ENCODE measurements at places on chromosomes 4 and X.

- DNase-seq: no peak
Measured at GRCh38 chr4:165433529-165433928, 54.7 kb downstream of the CPE start.

GRCh38 chrX:154607370-154607769 is 11.7 kb downstream of the CTAG1B start:
- no peak for DNase-seq

DNA sequence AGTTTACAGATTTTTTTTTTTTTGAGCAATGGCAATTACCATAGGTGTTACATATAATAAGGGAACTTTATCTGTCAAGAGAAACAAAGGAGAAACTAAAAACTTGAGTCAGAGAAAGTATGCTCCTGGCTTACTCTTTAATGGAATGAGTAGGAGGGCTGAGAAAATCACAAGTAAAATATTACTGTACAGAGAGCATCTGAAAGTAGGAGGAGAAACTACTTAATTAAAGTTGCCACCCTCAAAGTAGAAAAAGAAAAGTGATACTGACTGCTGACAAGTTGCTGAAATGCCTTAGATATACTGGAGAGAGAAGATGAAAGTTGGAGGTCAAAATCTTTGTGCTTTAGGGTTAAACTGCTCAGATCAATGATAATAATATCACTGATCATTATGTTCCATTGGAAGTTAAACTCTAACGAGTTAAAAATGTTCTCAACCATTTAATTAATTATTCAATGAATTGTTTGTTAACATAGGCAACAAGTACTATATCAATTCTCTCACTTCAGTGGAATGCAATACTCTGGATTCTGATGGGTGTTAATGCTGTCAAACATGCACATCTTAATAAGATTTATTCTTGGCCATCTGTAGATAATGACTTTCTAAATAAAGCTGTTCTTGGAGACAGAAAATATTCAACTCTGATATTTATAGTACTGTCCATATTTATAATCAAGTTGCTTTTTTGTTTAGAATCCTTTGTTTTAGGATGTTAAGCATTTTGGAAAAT is 61.2 kb upstream of the CAMK2D start:
- DNase-seq: no peak

- no peak for DNase-seq
Measured at GRCh38 chr4:84855774-84856173, 110.7 kb downstream of the WDFY3 start.
